CD4-positive, alpha-beta memory T cell (primary cell): ENCODE measurements at places on chromosomes 7 and 10. TPM values are rescaled to one million over a fixed set of nuclear protein-coding genes. Genes with fewer than 3 reads are reported as not detected.

OR2A42 gene
- not detected for total RNA-seq

TRPV5 gene
- total RNA-seq, result not detected

MACC1 gene
- total RNA-seq, result 0.09 TPM

GRM3 gene
- not detected for total RNA-seq

MMD2 gene
- not detected for total RNA-seq

IKZF5 gene
- 37.4 TPM for total RNA-seq

FAM25A gene
- total RNA-seq, result not detected

ELN gene
- total RNA-seq, result not detected

HPSE2 gene
- 0.12 TPM for total RNA-seq

ANXA8L1 gene
- not detected for total RNA-seq

FOXI2 gene
- not detected for total RNA-seq

EIF4H gene
- 168 TPM for total RNA-seq

PROSER2 gene
- 1.3 TPM for total RNA-seq

COL13A1 gene
- not detected for total RNA-seq

UNCX gene
- not detected for total RNA-seq

MGMT gene
- 18.5 TPM for total RNA-seq

GNGT1 gene
- total RNA-seq, result not detected

KLF14 gene
- total RNA-seq, result not detected

UCN3 gene
- total RNA-seq, result not detected

TECTB gene
- not detected for total RNA-seq

CTAGE8 gene
- total RNA-seq, result not detected

SERPINE1 gene
- total RNA-seq, result 0.20 TPM

GIMAP4 gene
- 418 TPM for total RNA-seq

GBX1 gene
- total RNA-seq, result not detected

AGR2 gene
- not detected for total RNA-seq

CCDC7 gene
- 70.3 TPM for total RNA-seq

GDF2 gene
- total RNA-seq, result not detected

TMEM213 gene
- total RNA-seq, result not detected

WDFY4 gene
- total RNA-seq, result 1.00 TPM

TCAF1 gene
- total RNA-seq, result 20.9 TPM

ASL gene
- total RNA-seq, result 13.7 TPM

TDRD1 gene
- total RNA-seq, result 0.41 TPM

STEAP1B gene
- total RNA-seq, result not detected

CEP55 gene
- 0.17 TPM for total RNA-seq

DHX32 gene
- 7.1 TPM for total RNA-seq

TPK1 gene
- 30.7 TPM for total RNA-seq

TAS2R4 gene
- 5.4 TPM for total RNA-seq

FBXL13 gene
- total RNA-seq, result 2.2 TPM

CYP26A1 gene
- total RNA-seq, result not detected

HYAL4 gene
- not detected for total RNA-seq

VWDE gene
- 9.0 TPM for total RNA-seq

HGF gene
- total RNA-seq, result not detected

AUTS2 gene
- 32.1 TPM for total RNA-seq

NHLRC2 gene
- total RNA-seq, result 24.1 TPM

BTBD16 gene
- total RNA-seq, result not detected

RHEB gene
- 40.8 TPM for total RNA-seq

SPDYE9 gene
- total RNA-seq, result not detected

PRRT4 gene
- total RNA-seq, result 0.58 TPM

IRF5 gene
- 7.2 TPM for total RNA-seq

UCMA gene
- total RNA-seq, result not detected

IGF2BP3 gene
- not detected for total RNA-seq

FAM25G gene
- not detected for total RNA-seq
